ENCODE measurements at places on chromosomes 7 and 10.

GRCh38 chr10:102718220-102718619 is 3.8 kb downstream of the SFXN2 start:
- DNase-seq = no peak

DNA sequence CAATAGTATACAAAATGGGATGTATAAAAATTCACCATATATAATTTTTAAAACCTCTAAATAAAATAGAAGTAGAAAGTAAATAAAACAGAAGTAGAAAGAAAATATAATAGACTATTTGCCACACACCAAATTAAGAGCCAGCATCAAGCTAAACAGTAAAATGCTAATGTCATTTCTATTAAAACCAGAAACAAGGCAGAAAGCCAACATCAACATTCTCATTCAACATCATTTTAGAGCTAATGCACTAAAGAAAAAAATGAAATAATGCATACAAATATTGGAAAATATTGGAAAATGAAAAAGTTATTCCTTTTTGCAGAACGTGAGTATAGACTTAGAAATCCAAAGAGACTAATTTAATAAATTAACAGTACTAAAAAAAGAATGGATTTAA is 23.4 kb upstream of the RELN start:
- peak; percentile 23 for DNase-seq

DNA sequence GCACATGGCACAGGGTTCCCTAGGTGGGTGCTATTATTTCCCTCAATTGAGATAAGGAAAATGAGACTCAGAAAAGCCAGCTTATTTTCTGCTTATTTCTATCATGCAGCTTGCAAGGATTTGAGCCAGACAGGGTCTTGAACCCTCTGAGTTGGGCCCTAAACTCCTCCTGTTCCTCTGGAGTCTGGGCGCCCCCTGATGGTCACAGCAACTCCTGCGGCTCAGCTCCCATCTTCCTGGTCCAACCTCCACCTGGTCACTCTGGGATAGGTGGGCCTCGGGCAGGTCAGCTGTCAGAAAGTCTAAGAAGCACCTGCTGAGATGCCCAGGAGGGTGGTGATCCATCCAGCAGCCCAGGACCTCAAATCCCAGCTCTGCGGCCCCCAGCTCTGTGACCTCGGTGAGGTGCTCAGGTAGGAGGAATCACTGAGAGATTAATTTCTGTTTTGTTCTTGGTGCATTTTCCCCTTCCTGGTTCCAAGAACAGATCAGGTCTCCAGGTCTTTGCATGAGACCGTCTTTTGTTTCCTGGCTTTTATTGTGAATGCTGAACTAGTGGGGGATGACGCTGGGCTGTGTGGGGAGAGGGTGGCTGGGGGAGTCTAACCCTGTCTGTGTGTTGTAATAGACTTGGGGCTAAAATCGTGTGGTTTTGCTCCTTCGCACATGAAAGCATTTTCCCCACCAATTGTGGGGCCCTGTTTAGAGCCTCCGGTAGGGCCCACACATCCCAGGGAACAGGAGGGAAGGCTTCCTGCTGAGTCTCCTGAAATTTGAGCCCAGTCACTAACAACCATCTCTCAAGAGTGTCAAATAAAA is 32.8 kb downstream of the TMEM130 start:
- no peak for DNase-seq

DNA sequence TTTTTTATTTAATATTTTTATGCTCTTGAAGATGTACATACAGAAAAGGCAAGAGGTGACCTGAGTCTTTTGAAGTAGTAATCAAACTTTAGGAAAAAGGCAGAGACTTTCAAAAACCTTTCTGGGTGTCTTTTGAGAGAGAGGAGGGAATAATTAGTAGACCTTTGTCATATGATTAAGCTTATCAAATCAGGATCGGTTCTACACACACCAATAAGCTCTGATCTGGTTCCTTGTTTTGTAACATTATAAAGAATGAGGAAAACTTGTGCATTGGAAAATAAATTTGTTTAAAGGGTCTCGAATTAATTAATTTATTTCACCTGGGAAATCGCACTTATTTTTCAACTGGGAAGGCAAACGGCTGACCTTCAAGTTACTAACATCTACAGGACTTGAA is 11.9 kb downstream of the TWIST1 start:
- no peak for DNase-seq

DNA sequence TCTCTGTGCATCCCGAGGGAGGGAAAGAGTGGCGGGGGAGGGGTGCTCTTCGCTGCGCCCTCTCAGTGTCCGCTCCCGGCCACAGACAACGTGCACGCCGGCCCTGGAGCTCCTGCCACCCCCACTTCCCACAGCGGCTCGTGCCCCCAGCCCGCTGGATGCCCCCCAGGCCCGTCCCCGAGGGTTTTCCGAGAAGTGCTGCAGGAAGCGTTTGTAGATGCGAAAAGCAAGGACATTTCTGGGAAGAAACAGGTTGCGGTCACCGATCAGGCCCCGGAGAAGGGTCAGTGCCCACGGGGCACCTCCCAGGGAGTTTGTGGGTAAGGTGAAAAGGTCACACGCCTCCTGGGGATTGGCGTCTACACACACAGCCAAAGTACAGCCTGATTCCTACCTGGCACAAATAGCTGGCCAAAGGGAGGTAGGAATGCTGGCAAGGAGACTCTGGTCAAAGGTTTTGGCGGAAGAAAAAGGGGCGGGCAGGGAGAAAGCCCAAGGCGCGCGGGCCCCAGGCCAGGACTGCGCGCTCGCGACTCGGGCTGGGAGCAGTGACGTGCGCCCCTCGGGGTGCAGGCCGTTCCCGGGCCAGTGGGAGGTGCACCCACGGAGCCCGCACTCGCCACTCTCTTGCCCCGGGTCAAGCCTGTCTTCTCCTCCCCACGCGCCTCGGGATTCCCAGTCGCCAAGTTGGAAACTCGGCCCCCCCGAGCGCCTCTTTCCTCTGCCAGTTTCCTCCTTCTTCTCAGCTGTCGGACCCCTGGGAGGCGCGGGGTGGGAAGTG is 1.5 kb upstream of the NRP1 start:
- DNase-seq = peak; percentile 89

- DNase-seq = no peak
Measured at GRCh38 chr7:2082139-2082998, 150.4 kb downstream of the MAD1L1 start.

- no peak for DNase-seq
Measured at GRCh38 chr10:111599943-111600342, 523.1 kb downstream of the ADRA2A start.

GRCh38 chr7:21013765-21014539 is 227.3 kb upstream of the SP8 start:
- no peak for DNase-seq

GRCh38 chr10:60107308-60107976 is 201.1 kb upstream of the CCDC6 start:
- DNase-seq = peak; percentile 67

GRCh38 chr7:50534690-50535290 is 30.4 kb downstream of the DDC start:
- DNase-seq = no peak

DNA sequence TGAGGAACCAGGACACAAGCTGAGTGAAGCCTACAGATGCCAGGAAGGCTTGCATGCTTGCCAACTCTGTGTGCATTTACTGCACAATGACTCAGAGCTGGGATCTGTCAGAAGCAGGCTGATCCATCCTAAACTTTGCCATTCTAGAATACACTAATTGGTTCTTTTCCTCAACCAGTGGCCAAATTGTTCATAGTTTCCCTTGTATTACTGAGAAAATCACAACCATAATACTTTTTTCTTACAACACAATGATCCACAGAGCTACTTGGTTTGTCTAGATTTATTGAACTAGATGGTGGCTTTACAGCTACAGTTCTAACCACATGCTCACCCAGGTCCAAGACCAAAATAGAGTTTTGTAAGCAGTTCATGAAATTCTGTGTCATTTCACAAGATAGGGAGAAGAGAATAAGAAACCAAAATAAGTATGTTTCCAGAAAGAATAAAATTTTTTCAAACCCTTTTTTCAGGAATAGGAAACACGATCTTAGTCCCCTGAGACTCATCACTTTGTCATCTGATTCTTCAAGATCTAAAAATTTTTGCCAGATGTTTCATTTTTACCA is 21.0 kb upstream of the LRRC17 start:
- peak; percentile 54 for DNase-seq

DNA sequence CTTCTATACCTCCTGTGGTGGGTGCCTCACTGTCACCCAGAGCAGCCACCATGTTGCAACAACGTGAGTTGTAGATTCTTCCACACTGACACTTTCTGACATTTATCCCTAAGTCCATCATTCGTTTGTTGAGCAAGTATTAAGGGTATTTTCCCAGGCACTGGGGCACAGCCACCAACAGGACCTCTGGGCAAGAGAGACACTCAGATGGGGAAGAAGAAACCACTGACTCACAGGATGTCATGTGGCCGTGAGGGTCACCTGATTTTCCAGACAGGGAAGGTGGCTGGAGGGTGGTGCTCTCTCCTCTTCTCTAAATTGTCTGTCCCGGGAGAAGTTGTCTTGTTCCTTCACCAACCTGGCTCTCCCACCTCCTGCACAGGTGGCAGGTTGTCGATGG is 51.7 kb upstream of the PPIF start:
- no peak for DNase-seq

- peak; percentile 45 for DNase-seq
Measured at GRCh38 chr7:102988631-102989560, 76.1 kb downstream of the LRRC17 start.

DNA sequence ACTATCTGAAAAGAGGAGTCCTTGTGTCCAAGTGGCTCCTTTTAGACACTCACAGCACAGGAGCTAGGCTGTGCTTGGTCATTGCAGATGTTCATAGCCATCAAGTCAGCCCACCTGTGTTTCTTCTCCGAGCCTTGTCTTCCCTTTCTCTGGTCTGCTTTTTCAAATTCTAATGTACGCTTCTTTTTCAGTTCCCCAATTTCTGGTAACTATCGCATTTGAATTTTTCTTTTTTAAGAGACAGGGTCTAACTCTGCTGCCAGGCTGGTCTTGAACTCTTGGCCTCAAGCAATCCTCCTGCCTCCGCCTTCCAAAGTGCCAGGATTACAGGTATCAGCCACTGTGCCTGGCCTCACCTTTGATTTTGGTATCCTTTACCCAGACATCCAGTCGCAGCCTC is 18.9 kb downstream of the APBB1IP start:
- no peak for DNase-seq

DNA sequence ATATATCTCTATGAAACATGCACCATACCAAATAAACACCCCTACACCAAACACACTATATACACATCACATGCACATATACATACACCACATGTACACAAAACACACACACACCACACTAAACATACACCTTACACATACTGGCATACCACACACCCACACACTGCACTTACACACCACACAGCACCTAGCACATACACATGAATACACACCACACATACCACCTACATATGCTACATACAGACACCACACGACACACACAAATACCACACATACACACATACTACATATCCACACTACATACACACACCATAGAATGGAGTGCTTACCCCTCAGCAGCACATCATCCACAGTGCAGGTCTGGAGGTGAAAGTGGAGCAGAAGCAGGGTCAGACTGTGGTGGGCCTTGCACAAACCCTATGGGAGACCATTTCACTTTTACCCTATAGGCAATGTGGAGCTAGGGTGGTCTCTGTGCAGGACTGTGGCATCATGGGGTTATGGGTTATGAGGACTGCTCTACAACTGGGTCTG is 64.6 kb downstream of the WDFY4 start:
- DNase-seq = no peak

DNA sequence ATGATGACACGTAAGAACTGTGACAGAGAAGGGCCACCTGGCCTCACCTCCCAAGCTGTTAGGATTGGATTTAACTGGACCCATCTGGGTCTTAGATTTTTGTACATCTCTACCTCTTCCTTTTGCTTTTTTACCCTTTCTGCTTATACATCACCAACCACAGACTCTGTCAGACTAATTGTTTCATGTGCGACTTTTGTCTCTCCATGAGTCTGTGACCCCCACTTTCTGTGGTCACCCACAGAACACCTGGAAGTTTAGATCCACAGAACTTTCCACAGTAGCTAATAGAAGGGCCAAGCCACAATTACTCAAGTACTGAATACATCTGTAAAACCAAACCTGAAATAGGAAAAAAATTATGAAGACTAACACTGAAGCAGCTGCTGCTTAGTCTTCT is 23.1 kb downstream of the SEC31B start:
- no peak for DNase-seq

- DNase-seq = no peak
Measured at GRCh38 chr7:2353113-2353935, 1.3 kb upstream of the EIF3B start.

DNA sequence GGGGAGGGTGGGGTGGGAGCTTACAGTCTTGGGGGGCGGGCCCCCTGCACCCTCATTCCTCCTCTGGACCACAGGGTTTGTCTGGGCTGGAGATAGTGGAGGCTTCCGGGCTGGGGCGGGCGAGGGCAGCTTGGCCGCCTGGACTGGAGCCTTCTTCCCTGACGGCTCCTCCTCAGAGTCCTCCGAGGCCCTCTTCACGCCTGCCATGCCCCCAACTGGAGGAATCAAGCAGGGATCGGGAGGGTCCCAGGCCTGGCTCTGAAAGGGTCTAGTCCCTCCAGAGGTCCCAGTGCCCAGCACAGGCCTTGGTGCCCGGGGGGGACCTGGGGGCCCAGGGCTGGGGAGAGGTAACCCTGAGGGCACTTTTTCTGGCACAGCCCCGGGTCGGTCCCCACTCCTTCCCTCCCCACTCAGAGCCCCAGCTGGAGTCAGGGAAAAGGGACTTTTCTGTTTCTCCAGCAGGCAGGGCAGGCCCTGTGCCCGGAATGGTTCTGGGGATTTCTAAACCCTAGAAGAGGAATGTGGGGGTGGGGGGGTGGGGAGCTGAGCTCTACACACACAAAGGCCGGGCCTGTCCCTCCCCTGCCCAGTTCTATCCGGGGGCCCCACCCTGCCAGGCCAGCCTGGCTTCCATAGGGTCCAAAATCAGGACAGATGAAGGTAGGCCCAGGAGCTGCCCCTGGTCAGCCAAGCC is 11.6 kb downstream of the MICALL2 start:
- DNase-seq = no peak

GRCh38 chr10:78000956-78001472 is 28.3 kb downstream of the POLR3A start:
- no peak for DNase-seq

GRCh38 chr7:148218603-148219002 is 372.0 kb upstream of the C7orf33 start:
- no peak for DNase-seq

DNA sequence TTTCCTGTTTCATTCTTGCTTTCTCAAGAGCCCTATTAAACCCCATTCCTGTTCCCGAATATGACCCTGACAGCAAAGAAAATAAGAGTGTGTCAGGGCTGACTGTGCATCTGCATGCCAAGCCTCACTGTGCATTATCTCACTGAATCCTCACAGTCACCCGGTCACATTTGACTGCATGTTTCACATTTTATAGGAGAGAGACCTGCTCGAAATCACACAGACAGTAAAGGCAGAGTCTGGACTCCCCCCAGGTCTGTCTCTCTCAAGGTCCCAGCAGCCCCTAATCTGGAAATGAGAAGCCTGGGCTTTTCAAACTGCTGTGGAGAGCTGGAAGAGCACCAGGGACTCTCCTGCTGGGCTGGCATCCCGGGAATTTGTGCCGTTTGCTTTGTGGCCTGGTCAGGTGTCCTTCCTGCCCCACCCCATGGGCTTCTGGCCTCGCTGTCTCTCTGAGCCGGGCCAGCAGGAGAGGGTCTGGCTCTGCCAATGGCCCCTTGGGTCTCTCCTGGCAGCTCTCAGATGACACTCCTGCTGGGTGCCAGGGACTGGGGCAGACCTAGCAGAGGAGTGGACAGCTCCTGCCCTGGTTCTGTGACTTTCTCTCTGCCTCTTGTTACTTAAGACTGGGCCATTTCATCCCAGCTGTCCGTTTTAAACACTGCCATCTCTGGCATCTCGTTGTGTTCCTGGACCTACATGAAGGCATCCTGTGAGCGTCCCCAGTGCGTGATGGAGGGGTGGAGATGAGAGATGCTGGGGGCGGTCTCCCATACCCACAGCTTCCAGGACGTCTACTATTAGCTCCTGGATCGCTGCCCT is 173.6 kb downstream of the ARHGAP12 start:
- DNase-seq = no peak
